Smooth muscle cell of the pulmonary artery (primary cell): ENCODE measurements at places on chromosomes 7 and 10. TPM values are rescaled to one million over a fixed set of nuclear protein-coding genes. Genes with fewer than 3 reads are reported as not detected.

Gene POP7
- total RNA-seq = 27.8 and 29.9 TPM in 2 replicates

Gene TMEM140
- total RNA-seq = 8.7 and 17.7 TPM in 2 replicates

Gene GLI3
- 4.1 and 4.8 TPM in 2 replicates for total RNA-seq

Gene SPDYE11
- not detected in 2 replicates for total RNA-seq

Gene HABP2
- not detected in 2 replicates for total RNA-seq

Gene TMEM270
- total RNA-seq = not detected in 2 replicates

Gene CYP2C8
- total RNA-seq = 0.07 TPM in 1 of 2 replicates, not detected in the other

Gene CDC14C
- total RNA-seq = not detected in 2 replicates

Gene OR2A12
- total RNA-seq = not detected in 2 replicates

Gene CHRM2
- 3.0 and 8.7 TPM in 2 replicates for total RNA-seq

Gene TMEM273
- 0.13 and 0.33 TPM in 2 replicates for total RNA-seq

Gene PHKG1
- total RNA-seq = 1.3 and 1.8 TPM in 2 replicates

Gene NXPH1
- not detected in 2 replicates for total RNA-seq

Gene ADAM8
- total RNA-seq = 1.5 and 2.7 TPM in 2 replicates

Gene DYNC1I1
- total RNA-seq = 1.0 and 1.5 TPM in 2 replicates

Gene ELMO1
- total RNA-seq = 0.43 and 3.3 TPM in 2 replicates

Gene ZNF107
- total RNA-seq = 1.3 and 2.2 TPM in 2 replicates

Gene SPDYE16
- not detected in 2 replicates for total RNA-seq

Gene C10orf143
- total RNA-seq = 0.13 and 0.30 TPM in 2 replicates

Gene TMEM213
- total RNA-seq = not detected in 2 replicates

Gene TAX1BP1
- total RNA-seq = 106 and 114 TPM in 2 replicates

Gene H2BK1
- not detected in 2 replicates for total RNA-seq

Gene PROSER2
- 0.98 and 1.9 TPM in 2 replicates for total RNA-seq

Gene LBX1
- not detected in 2 replicates for total RNA-seq

Gene HOXA4
- 0.59 and 2.0 TPM in 2 replicates for total RNA-seq

Gene LIPJ
- not detected in 2 replicates for total RNA-seq

Gene GATA3
- not detected in 2 replicates for total RNA-seq

Gene ANKRD26
- total RNA-seq = 6.8 and 7.2 TPM in 2 replicates

Gene MYOZ1
- total RNA-seq = 0.20 and 0.33 TPM in 2 replicates

Gene PILRB
- total RNA-seq = 5.7 and 7.8 TPM in 2 replicates

Gene CHN2
- total RNA-seq = 0.39 TPM in 1 of 2 replicates, not detected in the other

Gene DGKB
- total RNA-seq = 0.07 and 0.13 TPM in 2 replicates

Gene UPK3BL1
- total RNA-seq = 9.6 and 14.3 TPM in 2 replicates

Gene SLK
- 37.5 and 40.9 TPM in 2 replicates for total RNA-seq

Gene ENTPD1
- 0.92 and 2.7 TPM in 2 replicates for total RNA-seq

Gene UCMA
- total RNA-seq = not detected in 2 replicates

Gene TES
- total RNA-seq = 31.2 and 64.1 TPM in 2 replicates
